Activated naive CD8-positive, alpha-beta T cell treated with anti-CD3 and anti-CD28 coated beads, Interleukin-2, amount 50 U/mL, for 24 hours (primary cell): ENCODE measurements at places on chromosomes 16 and 17.

- DNase-seq: peak; percentile 33
Measured at GRCh38 chr16:67504031-67505021, 21.0 kb upstream of the AGRP start.

- DNase-seq: peak; percentile 59
Measured at GRCh38 chr17:31494259-31495021, 103.0 kb downstream of the RAB11FIP4 start.

DNA sequence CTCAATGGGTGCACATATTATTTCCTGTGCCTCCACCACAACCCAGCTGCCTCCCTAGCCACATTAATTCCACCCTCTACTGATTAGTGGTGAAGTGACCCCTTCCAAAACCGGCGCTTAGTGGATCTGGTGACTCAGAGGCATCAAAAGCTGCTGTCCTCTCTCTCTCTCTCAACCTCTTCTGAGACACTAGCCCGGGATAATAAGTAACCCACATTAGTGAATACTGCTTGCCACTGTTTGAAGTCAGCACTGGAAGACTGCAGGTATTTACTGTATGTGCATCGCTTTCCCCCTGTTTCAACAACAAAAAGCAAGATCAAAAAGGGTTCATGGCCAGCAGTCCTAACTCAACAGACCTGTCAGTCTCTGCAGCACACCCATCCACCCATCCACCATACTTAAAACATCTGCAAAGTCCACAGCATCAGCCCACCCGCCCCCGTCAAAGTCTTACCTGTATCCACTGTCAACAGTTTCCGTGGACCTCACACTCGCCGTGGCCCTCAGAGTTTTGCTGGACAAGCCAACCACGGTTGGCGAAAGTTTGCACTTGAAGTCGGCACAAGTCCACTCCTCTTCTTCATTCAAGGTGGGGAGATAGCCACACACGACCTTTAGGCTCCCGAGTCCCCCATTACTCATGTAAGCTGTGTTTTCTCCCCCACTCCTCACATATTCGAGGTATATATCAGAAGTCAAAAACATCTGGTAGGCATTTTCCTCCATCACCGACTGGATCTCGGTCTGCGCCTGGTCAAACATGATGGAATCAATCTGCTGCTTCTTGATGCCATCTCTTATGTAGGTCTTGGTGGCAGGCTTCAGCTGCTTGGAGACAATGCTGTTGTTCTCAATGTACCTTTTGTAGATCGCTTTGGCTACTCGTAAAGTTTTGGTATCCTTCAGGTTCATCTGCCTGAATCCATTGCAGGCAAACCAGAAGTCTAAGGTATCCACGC is 3.8 kb downstream of the AXIN2 start:
- DNase-seq: peak; percentile 21

DNA sequence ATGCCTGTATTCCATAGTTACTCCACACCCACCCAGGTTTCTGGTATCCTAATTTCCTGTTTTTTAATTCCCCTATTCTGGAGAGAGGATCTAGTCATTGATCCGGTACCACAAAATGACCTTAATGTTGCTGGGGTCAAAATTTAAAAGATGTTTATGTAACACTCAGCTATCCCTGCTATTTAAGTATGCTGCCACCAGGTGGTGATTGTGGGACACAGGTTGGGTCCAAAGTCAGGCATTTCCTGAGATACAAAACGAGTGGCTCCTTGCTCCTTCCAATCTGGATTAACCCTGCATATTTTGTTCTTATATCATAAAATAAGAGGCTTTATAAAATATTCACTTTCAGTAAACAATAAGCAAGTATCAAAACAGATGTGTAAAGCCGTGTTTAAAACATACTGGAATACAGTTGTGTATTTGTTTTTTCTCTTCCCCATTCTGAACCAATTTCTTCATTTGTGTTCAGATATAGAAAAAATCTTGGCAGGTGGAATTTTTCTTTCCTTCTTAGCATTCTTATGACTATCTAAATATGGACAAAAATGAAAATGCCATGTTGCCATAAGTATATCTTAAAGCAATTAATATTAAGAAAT is 16.3 kb downstream of the HS3ST4 start:
- peak; percentile 15 for DNase-seq

GRCh38 chr17:37884516-37884915 is 39.7 kb upstream of the TBC1D3K start:
- no peak for DNase-seq

GRCh38 chr17:81924557-81925532 is 2.7 kb downstream of the MAFG start:
- no peak for DNase-seq

GRCh38 chr16:4865231-4865860 is 18.1 kb downstream of the UBN1 start:
- DNase-seq: no peak

DNA sequence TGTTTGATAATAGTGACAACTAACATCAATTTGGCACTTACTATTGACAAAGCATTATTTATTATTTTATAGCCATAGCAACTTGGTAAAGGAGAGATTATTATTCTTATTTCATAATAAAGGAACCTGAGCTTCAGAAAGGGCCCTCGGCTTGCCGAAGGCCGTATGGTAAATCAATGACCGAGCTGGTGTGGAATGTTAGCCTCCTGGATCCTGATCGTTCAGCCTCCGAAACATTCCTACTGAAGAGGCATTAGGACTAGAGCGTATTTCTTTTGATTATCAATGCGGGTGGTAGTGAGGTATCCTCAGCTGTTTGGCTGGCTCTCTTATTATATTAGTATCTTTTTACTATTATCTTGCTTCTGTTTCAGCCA is 199.3 kb upstream of the TBX2 start:
- no peak for DNase-seq

DNA sequence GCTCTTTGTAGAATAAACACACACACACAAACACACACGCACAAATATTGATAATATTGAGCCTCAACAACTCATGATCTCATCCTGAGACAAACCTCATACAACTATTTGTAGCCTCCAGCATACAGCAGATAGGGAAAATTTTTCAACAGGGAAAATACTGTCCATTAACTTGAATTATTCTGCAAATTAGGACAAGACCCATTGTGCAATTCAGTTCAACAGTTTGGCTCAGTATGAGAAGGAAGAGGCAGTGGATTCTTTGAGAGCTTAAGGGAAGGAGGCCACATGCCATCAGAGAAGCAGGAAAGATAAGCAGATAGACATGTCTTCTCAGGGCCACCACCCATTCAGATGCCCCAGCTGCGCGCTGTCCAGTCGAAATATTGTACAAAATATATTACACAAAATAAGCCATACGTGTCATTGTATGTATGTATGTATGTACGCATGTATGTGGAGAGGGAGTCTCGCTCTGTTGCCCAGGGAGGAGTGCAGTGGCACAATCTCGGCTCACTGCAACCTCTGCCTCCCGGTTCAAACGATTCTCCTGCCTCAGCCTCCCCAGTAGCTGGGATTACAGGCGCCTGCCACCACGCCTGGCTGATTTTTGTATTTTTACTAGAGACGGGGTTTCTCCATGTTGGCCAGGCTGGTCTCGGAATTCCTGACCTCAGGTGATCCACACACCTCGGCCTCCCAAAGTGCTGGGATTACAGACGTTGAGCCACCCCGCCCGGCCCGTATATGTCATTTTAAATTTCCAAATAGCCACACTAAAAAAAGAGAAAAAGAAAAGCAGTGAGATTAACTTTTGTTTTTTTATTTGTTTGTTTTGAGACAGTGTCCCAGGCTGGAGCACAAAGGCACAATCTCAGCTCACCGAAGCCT is 1.8 kb downstream of the ZC3H7A start:
- DNase-seq: no peak

DNA sequence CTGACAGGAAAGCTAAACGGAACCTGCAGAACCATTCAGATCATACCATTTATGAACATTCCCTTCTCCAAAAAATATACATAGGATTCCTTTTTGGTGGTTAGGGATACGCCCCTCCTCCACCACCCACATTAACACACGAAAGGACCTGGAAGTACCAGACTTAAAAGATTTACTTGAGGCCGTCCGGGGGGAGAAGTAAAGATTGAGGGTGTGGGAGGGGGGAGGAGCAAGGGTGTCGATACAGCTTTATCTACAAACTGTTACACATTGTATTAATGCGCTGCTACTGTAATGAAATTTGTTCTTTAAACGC is 537 bp downstream of the PALB2 start:
- DNase-seq: no peak

DNA sequence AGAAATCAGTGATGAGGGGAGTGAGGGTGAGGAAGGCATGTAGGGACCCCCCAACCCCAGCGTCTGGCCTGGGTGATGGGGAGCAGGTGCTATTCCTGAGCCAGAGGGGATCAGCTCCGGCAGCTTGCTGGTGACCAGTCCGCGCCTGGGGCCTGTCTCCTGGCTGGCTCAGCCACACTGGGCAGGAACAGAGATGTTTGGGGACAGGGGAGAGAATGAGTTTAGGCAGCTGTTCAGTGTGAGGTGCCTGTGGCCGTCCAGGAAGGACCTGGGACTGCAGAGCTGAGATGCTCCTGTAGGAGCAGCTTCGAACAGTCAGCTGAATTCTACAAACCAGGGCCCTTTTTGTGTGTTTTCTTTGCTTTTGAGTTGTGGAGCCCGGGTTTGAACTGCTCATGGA is 23.2 kb upstream of the SPNS2 start:
- no peak for DNase-seq

DNA sequence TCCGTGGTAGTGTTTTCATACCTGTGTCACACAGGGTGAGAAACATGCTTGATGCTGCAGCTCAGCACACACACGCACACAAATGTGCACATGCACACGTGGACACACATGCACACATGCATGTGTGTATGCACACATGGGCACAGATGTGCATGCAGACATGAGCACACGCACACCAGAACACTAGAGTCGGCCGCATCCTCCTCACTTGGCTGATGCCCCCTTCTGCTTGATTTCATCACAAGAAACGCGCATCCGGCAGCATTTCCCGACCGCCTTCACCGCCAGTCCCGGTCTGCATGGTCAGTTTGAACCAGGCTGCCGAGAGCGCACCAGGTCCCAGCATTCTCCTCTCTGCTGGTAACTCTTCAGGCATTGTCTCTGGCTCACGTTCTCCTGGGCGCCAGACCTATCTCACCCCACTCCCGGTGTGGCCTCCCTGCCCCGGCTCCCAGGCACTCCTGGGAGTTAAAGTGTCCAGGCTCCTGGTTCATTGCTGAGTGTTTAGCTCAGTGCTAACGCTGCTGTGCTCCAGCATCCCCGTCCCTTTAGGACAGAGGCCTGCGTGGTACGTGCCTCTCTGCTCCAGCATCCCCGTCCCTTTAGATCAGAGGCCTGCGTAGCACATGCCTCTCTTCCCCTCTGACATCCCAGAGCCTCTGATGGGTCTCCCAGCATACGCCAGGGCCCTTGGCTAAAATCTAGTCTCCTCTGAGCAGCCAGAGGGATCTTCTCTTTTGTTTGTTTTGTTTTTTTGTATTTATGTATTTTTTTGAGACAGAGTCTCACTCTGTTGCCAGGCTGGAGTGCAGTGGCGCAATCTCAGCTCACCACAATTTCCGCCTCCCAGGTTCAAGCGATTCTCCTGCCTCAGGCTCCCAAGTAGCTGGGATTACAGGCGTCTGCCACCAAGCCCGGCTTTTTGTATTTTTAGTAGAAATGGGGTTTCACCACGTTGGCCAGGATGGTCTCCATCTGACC is 16.0 kb downstream of the BAIAP2 start:
- no peak for DNase-seq

GRCh38 chr17:42818379-42818778 is 5.7 kb downstream of the BECN1 start:
- no peak for DNase-seq

- DNase-seq: peak; percentile 37
Measured at GRCh38 chr17:77783991-77784820, 174.3 kb upstream of the TNRC6C start.

DNA sequence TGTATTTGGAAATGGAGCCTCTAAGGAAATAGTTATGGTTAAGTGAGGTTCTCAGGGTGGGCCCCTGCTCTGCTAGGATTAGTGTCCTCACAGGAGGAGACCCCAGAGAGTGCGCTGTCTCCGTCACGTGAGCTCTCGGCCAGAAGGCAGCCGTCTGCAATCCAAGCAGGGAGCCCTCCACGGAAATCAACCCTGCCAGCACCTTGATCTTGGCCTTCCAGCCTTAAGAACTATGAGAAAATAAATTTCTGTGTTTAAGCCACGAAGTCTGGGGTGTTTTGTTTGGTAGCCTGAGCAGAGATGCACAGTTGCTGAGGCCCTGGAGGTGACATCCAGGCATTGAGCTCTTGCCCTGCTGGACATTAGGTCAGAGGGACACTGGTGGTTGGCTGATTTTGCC is 32.4 kb upstream of the GSE1 start:
- no peak for DNase-seq

- DNase-seq: no peak
Measured at GRCh38 chr17:33121756-33122155, 130.1 kb downstream of the SPACA3 start.

DNA sequence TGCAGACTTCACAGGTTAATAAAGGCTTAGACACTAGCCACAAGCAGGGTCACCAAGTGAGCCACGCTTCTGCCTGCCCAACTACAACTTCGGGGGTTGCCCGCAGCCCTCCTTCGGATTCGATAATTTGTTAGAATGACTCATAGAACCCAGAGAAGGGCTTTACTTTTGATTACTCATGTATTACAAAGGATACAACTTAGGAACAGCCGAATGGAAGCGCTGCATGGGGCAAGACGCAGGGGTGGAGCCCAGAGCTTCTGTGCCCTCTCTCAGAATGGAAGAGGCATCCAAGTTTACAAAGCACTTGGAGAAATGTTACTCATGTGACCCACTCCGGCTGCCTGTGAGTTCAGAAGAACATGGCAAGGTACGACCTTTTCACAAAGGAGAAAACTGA is 7.5 kb upstream of the CDH5 start:
- no peak for DNase-seq

DNA sequence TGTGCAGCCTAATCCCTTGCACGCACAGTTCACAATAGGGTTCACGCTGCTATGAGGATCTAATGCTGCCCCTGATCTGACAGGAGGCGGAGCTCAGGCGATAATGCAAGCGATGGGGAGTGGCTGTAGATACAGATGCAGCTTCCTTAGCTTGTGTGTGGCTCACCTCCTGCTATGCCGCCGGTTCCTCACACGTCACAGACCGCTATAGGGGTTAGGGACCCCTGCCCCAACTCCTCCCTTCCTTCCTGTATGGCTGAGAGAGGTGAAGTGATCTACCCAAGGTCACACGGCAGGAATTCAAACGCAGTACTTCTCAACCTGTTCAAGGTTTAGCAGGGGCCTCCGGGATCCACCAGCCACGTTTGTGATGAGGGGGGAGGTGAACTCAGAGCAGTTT is 13.4 kb upstream of the PLLP start:
- peak; percentile 35 for DNase-seq

DNA sequence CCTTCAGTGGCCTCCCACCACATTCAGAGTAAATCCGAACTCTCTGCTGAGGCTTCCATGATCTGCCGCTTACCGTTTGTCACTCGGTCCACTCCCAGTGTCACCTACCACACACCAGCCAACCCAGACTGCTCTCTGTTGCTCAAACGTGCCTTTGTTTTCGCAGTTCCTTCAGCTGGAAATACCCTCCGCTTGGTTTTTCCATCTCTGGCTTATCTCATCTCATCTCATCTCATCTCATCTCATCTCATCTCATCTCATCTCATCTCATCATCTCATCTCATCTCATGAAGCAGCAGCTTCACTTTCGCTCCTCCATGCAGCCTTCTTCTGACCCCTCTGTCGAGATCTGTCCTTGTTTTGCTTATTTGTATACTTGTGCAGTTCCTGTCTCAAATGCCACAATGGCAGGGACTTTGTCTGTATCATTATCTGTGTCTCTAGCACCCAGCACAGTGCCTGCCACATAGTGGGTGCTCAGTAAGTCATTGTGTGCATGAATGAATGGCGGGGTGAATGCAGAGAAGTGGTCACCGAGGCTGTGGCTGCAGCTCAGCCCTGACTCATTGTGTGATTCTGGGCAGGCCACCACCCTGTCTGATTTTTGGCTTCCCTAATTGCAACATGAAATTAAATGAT is 3.8 kb upstream of the SNX20 start:
- peak; percentile 55 for DNase-seq

GRCh38 chr16:52283018-52283417 is 263.9 kb downstream of the TOX3 start:
- no peak for DNase-seq
